Activated CD4-positive, alpha-beta T cell treated with anti-CD3 and anti-CD28 coated beads for 36 hours (primary cell): ENCODE measurements at places on chromosomes 5 and 9.

GRCh38 chr9:96219026-96219899 lies 82.7 kb downstream of the HSD17B3 start:
- H3K36me3 ChIP-seq = no peaks in the 10 kb centered on the region
- H3K27ac ChIP-seq = no peak overlapping the region
- no peak overlapping the region for H3K4me3 ChIP-seq
- DNase-seq = peak; percentile 66
- peaks cover 52% of the 10 kb centered on the region for H3K27me3 ChIP-seq
- peaks cover 9% of the 10 kb centered on the region for H3K4me1 ChIP-seq

DNA sequence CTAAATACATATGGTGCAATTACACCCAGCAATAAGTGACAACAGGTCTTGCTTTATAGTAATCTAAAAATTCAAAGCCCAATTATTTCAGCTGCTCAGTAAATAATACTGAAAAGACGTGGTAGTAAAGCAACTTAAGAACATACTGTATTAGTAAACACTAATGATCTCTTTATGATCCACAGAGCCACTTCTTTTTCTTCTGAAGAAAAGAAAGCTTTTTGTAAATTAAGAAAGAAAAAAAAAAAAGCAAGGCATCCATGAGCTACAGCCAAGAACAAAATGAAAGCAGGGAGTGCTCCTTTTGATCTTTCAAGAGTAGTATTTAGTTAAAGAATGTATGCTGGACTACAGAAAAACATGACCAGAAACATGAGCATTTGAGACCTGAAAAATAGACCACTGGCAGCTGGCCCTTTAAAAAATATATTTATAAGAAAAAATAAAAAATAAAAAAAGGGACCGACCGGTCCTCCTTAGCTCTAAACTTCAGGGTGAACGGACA lies 348.7 kb downstream of the GLIS3 start:
- H3K36me3 ChIP-seq = no peaks in the 10 kb centered on the region
- H3K27me3 ChIP-seq = peaks cover 17% of the 10 kb centered on the region
- H3K4me3 ChIP-seq = no peak overlapping the region
- DNase-seq = no peak

- no peak overlapping the region for H3K4me3 ChIP-seq
- H3K27me3 ChIP-seq = no peaks in the 10 kb centered on the region
These were observed 244.4 kb downstream of the DEPDC1B start for GRCh38 chr5:60455589-60455988.

DNA sequence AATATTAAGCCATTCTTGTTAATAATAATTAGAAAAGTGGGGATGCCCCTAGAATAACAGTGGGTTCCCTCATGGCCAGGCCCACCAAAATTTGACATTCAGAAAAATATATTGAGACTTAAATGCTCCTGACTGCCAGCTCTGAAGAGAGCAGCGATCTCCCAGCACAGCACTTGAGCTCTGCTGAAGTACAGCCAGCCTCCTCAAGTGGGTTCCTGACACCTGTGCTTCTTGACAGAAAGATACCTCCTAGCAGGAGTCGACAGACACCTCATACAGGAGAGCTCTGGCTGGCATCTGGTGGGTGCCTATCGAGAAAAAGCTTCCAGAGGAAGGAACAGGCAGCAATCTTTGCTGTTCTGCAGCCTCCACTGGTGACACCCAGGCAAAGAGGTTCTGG lies 261.5 kb downstream of the DTWD2 start:
- no peaks in the 10 kb centered on the region for H3K4me1 ChIP-seq
- DNase-seq = no peak

DNA sequence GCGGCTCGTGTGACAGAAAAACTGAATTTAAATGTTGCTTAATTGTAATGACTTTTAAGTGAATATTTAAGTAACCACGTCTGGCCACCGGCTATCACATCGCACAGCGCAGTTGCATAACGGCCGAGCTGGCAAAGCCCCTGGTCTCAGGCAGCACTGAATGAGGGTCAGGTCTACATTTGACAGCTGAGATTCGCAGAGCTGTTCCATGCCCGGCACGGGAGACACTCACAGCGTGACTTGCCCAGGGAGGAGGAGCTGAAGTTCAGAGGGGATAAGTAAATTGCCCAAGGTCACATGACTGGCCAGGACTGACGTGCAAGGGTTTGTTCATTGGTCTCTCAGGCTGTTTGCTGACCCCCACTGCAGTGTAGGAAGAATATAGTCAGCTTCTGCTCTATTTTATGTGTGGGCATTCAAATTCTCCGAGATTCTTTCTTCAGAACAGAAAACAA lies 17.4 kb upstream of the COL5A1 start:
- no peak overlapping the region for H3K27ac ChIP-seq
- no peaks in the 10 kb centered on the region for H3K36me3 ChIP-seq
- no peaks in the 10 kb centered on the region for H3K4me1 ChIP-seq
- no peak for DNase-seq
- H3K4me3 ChIP-seq = no peak overlapping the region

- H3K36me3 ChIP-seq = no peaks in the 10 kb centered on the region
- H3K4me3 ChIP-seq = no peak overlapping the region
- H3K27me3 ChIP-seq = peaks cover 33% of the 10 kb centered on the region
- H3K4me1 ChIP-seq = peaks cover 9% of the 10 kb centered on the region
These were observed 1.0 kb downstream of the PTGS1 start for GRCh38 chr9:122371846-122372245.
